Activated T-cell treated with anti-CD3 and anti-CD28 coated beads for 48 hours (primary cell): ENCODE measurements at places on chromosomes 6 and 20.

DNA sequence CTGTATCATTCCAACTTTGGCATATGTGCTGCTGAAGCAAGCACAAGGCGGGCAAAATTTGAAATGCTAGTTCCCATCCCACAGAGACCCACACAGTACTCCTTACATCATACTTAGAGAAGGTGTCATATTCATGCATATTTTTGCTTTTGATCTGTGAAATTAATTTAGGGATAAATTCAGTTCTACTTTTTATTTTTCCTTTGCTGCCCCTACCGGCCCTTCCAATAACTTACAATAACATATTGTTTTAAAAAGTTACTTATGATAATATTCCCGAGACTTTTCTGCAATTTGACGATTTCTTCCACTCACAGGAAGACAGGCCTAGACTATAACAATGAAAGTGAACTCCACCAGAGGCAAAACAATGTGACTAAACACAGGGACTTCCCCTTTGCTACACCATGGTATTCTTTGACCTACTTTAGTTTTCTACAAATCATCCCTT is 35.0 kb downstream of the SESN1 start:
- no peak for DNase-seq

DNA sequence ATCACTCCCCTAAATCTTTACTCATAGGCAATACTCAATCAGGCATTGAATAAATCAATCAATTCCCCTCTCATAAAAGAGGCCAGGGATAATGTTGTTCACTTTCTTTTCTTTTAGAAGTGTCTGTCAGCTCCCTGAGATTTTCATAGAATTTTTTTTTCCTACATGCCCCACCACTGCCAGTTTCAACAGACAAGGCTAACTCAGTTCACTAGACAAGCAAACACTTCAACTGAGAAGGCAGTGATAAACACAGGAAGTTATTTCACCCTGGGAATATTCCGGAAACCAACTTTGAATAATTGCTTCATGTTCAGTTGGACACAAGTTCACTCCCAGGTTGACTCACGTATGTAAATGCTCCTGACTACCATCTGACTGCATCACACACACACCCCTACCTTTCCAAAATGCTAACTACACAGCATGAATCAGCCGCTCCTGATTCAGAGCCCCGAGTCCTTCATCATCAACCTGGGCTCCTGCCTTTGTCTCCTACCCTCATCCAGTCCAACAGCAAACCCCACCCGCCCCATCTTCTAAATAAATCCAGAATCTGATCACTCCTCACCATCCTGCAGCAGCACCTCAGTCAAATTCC is 143.9 kb downstream of the BCAS1 start:
- DNase-seq: no peak

DNA sequence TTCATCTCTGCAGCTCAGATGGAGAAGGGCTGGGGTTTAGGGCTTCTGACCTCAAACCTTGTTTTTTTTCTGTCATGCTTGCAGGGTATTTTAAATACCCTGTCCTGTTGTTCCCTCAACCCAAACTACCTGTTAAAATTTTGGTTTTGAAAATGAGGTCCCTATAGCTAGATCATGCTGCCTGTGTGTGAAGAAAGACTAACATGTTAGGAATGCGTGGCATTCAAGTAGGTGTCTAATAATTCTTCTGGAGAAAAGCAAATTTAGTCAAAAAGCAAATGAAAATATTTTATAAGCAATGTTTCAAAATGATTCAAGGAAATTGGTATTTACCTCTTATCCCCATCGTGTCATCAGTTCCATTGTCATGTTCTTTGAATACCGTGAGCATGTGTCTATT is 77.2 kb upstream of the C20orf144 start:
- no peak for DNase-seq

- no peak for DNase-seq
Observed at GRCh38 chr6:39884696-39885095, 49.6 kb downstream of the MOCS1 start.

DNA sequence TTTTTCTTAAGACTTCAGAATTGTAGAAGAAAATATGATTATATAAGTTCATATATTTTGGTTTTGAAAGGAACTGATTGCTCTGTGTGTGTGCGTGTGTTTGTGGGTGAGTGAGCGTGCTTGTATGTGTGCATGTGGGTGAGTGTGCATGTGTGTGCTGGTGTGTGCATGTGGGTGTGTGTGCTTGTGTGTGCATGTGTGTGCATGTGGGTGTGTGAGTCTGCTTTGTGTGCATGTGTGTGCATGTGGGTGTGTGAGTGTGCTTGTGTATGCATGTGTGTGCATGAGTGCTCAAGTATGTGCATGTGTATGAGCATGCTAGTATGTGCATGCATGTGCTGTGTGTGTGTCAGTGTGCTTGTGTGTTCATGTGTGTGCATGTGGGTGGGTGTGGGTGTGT is 238.5 kb downstream of the CDC5L start:
- DNase-seq: no peak

DNA sequence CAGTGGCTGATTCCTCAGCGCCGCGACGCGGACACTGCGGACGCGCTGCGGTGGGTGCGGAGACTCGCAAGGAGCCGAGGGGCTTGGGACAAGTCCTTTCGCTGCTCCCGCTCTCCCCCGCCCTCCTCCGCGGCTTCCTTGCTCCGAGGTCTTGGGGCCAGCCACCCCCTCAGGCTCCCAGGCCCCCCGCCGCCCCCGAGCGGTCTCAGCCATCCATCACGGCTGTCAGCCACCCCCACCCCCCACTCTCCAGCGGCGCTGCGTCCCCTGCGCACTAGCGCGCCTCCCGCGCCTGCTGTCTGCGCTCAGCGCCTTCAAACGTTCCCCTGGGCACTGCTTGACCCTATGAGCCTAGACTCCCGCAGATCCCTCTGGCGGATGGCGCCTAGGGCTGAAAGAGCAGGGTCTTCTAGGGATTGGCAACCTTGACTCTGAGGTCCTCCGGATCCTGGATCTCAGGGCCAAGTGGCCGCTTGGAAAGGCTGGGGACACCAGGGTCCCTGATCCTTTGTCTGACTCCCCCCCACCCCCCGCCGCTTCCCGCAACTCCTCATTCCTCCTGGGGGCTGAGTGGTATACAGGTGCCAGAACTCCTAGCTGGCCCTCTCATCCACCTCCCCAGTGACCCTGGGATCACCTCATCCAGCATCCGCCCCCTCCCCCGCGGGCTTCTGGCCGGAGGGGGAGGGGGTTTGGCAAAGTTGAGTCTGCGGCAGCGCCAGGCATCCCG is 1.4 kb downstream of the SLC12A5 start:
- no peak for DNase-seq

- no peak for DNase-seq
Observed at GRCh38 chr6:101830501-101831031, 437.1 kb downstream of the GRIK2 start.

DNA sequence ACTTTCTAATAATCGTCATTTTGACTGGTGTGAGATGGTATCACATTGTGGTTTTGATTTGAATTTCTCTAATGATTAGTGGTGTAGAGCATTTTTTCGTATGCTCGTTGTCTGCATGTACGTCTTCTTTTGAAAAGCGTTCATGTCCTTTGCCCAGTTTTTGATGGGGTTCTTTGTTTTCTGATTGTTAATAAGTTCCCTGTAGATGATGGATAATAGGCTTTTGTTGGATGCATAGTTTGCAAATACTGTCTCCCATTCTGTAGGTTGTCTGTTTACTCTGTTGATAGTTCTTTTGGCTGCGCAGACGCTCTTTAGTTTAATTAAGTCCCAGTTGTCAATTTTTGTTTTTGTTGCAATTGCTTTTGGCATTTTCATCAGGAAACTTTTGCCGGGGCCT is 32.3 kb upstream of the XRN2 start:
- DNase-seq: no peak

DNA sequence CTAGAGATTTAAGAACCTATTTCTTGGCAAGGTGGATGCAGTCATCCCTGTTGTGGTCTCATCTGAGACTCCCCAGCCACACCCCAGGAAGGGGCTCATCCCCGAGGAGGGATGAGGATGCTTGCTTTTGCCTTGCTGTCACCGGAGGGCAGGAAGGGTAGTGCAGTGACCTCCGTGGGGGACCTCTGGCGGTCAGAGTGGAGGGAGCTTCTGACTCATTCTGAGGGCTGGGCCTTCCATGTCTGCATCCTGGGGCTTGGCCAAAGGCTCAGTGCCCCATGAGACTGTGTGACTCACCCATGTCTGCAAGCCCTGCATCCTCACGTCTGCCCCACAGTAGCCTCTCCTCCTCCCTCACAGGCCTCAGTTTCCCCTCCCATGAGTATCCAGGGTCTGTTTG is 38.7 kb downstream of the UQCC2 start:
- DNase-seq: no peak

DNA sequence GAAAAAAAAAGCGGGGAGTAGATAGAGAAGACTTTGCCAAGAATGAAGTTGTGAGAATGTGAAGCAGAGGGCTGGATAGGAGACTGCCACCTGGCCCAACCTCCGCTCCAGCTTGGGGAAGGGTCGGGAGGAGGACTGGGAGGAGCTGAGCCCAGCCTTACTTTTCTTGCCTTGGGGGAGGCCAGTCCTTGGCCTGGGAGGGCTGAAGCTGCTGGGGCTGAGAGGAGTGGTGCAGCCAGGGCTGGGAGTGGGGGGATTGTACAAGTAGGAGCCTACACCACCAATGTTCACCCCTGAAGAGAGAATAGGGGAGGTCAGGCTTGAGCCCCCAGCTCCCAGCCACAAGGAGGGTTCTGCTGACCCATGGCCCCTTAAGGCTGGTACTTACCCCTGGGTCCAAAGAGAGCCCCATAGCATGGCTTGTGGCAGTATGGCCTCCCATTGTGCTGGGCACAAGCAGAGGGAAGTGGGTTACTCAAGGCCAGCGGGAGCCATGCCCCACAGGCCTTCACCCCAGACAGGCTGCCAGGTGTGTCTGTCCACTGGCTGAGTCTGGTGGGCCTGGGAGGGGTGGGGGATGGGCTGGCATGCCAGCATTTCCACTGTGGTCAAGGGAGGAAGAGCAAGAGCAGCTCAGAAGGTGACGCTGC is 1.1 kb downstream of the CRIP3 start:
- DNase-seq: no peak

DNA sequence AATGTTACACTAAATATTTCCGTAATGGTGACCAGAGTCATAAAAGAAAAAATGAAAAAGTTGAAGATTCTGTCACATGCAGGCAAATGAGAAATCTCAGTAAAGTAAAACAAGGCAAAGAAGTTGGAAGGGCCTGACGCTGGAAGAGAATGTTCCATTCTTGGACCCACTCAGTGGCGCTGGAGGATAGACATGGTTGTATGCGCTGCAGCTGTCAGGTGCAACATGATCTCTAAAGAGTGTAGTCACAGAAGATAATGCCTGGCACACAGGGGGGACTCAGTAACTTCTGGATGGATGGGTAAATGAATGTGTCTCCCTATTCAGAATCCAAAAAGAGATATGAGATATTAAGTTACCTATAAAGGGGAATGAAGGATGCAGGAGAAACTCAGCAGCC is 116.3 kb downstream of the FAXC start:
- no peak for DNase-seq

GRCh38 chr20:31684153-31685015 is 38.3 kb downstream of the BCL2L1 start:
- no peak for DNase-seq

DNA sequence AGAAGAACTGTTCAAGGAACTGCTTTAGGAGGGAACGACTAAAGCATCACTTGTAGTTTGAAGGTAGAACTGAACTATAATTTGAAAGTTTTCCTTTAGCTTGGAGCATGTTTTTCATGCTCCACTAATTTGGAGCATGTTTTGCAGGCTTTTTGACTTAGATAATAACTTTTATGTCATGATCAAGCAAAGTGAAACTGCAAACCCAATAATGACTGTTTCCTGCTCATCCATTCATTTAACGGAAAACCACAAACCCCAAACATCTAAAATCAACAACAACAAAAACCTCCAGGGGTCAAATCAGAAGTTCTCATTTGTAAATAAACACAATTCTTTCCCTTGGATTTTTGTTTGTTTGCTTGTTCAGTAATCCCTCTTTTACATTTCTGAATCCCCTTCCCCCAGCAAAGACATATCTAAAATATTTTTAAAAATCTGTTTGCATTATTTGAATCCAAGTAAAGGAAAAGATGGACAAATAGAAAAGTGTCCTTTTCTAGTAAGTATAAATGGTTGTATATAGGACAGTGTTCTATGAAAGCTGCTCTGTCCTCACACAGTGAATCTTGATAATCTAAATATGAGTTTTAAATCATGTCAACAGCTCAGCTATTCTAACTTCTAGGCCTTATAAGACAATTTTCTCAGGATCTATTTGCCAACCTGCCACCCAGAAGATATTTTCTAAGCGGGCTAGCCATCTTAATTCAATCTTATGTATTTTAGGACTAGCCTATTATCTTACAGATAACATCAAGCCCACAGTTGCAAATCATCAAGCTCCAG is 2.6 kb downstream of the SIM1 start:
- DNase-seq: no peak

- no peak for DNase-seq
Observed at GRCh38 chr6:144778773-144779492, 493.8 kb downstream of the UTRN start.
